Activated CD4-positive, alpha-beta T cell treated with anti-CD3 and anti-CD28 coated beads for 48 hours (primary cell): ENCODE measurements at places on chromosomes 7 and 10.
A peak's percentile ranks its signal among the peaks of the same experiment; 100 is the strongest.

DNA sequence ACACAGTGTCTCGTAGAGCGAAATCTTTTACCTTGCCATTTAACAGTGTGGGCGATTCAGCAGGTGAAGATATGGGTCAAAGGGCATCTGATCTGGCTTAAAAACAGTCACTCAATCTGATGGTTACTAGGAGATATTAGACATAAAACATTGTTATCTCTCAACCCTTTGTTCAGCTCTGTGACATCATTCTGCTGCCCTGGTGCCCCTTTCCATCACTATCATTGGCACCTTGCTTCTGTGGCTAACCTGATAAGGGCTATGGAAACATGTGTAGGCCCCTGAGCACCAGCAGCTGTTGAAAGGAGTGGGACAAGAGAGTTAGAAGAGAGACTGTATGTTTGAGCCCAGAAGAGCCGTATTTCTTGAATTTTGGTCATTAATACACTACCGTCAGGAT is 650.3 kb downstream of the PHTF2 start:
- no peak for DNase-seq

DNA sequence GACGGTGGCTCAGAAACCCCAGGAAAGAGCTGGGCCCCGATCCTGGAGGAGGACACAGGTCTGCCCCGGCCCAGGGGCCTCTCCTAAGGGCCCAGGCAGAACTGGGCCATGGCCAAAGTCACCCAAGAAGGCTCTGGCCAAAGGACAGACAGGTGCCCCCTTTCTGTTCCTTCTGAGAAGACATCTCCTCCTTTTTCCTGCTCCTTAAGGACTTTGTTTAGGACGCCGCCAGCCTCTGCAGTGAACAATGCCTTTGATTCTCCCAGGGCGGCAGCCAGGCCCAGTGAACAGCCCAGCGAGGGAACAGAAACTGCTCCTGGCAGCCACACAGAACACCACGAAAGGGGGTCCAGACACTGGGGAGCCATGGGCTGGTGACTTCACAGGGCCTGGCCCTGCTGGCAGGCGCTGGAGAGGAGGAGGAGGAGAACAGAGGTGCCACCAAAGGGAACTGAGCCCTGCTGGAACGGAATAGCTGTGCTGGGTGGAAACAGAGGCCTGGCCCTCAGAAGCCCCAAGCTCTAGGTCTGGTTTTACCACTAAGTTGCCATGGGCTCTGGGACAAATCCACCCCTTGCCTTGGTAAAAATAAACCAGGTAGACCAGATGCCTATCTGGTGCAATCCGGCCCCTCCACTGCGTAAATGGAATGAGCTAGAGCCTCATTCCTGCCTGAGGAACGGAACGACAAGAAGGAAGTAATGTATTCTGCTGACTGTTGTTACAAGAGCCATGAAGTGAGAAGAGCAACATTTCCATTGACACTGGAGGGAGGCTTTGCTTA is 163.3 kb upstream of the RHEB start:
- DNase-seq = no peak

GRCh38 chr10:87960230-87960629 is 96.8 kb downstream of the PTEN start:
- no peak for DNase-seq

- DNase-seq = no peak
Observed at GRCh38 chr7:78493401-78493800, 694.8 kb downstream of the PHTF2 start.

DNA sequence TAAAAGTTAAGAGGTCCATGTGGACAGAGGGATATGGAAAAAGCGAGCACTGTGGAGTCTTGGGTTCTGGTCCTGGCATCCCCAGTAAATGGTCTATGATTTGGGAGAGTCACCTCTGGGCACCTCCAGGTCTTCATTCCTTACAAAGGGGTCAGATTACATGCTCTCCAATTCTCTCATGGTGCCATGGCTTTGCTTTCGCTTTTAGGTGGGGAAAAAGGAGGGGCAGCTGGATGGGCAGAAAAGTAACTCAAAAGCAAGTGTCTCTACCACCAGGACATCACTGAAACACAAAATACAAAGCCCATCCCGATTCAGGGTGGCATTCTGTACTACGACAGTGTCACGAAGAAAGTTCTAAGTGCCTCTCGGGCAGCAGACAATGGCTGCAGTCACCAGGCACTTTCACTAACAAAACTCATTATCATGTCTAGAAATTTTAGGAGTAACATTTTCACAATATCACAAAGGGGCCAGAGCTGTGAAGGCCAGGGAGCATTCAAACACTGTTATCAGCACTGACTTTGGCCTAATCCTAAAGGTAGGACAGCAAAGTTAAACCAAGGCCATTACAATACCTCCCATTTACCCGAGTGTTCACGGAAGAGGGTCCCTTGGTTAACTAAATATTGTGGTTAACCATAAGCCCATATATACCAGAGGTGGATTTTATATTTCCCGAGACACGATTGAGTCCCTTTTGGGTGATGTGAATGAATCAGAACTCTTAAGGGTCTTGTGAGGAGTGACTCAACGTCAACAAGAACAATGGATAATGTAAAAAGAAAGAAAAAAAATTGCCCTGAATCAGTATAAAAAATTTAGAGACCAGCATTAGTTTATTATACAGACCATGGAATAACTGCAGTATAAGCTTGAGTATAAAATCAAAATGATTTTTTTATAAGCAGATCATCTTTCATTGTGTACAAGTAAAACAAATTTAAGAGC is 2.5 kb downstream of the PSAP start:
- no peak for DNase-seq

DNA sequence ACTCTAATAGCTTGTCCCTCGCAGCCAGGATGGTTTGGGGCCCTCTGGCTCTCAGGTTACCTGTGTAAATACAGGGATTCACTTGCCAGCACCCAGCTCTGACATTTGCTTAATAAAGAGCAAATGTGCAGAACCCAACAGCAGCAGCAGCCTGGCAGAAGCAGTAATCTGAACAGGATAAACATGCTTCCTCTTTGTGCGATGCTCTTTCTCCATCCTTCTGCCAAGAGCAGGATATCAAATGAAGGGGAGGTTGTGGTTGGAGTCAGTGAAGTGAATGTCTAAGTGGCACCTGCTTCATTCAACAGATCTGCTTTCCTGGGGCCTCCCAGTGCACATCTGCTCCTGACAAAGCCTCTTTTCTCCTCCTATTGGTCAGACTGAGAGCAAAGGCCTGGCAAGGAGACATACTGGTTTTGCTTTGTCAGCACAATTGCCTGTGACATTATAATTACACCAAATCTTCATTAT is 130.3 kb downstream of the NRF1 start:
- no peak for DNase-seq

DNA sequence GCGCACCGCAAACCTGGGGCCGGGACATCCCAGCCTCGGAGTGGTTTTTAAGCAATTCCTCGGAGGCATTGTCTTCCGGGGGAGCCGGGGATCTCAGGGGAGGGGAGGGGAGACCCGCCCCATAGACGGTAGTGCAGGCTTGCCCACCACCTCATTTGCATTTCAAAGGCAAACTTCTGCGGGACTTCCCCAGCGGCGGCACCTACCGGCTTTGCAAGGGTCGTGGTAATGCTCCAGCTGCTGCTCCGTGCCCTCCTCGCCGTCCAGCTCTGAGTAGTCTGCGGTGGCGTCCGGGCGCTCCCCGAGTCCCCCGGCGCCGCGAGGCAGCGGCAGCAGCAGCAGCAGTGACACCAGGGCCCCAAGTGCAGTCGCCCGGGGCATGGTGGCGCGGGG is 425 bp downstream of the TLL2 start:
- no peak for DNase-seq

DNA sequence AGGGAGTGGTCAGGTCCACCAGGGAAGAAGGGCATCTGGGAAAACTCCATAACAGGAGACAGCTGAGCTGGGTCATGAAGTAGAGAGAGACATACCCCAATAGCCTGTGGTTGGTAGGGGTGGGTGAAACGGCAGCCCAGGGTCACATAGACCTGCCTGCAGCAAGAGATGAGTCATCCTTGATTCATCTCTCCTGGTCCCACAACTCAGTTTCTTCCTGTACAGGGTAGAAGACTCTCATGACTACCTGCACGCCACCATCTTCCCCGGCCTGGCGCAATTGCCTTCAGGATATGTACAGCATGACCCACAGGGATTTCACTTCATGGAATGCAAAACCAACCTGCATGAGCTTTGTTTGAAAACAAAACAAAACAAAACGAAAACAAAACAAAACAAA is 45.1 kb upstream of the ADAM12 start:
- no peak for DNase-seq

- no peak for DNase-seq
Observed at GRCh38 chr7:3862774-3863173, 561.7 kb downstream of the SDK1 start.

DNA sequence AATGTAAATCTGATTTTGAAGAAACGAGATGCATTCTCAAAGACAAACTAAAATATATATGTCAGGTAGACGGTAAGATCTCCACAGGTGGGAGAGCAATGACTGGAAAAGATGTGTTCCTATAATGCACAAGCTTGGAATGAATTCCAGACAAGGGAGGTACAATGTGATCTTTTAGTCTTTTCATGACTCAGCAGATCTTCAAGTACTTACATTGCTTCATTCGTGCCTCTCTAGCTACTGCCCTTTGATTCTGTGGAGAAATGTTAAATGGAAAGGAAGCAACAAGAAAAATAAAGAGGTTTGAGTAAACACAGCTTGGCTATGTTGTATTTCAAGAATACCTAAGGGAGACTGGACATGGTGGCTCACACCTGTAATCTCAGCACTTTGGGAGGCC is 106.6 kb downstream of the GAD2 start:
- DNase-seq = no peak

DNA sequence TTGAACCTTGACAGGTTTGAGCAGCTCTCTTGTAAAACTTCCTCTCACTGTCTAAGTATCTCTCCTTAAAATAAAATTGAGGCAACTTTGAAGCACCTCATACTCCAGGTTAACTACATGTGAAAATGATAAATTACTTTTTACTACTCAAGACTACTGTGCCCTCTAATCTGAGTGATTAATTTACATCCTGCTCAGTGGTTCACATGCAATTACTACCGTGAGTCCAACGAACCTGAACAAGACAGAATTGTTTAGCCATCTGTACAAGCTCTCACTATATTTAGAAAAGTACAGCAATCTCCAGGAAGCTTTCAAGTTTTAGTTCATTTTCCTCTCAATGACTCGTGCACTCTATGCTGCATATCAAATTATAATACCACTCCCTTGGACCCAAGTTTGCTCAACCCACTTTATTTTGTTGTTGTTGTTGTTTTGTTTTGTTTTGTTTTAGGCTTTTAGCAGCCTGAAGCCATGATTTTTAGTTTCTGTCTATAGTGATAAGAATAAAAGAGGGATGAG is 21.2 kb downstream of the PDE1C start:
- DNase-seq = no peak

GRCh38 chr7:17144322-17144721 is 154.1 kb upstream of the AHR start:
- peak; percentile 75 for DNase-seq

DNA sequence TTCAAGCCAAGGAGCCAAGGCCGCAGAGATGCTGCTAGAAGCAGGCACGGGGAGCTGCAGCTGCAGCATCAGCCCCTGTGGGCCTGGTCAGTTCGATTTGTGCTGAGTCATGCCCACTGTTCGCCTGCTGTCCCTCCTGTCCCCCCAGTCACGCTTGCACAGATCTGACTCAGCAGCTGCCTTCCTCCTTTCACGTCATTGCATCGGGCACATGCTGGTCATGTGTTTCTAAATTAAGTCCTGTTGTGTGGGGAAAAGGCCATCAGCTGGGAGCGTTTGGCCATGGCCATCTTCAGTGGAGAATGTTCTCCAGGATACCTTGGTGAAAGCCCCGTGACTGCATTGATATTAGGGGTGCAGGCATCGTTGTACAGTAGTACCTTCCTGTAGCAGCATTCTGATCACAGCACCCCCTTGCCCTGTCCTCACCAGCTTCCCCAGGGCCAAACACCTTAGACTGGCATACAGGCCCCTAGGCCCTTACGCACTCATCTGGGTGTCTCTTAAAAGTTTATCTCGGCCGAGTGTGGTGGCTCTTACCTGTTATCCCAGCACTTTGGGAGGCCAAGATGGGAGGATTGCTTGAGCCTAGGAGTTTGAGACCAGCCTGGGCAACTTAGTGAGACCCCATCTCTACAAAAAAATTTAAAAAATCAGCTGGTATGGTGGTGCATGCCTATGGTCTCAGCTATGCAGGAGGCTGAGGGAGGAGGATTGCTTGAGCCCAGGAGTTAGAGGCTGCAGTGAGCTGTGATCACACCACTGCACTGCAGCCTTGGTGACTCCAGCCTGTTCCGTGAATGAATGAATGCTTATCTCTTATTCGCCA is 23.2 kb downstream of the POR start:
- DNase-seq = no peak

GRCh38 chr10:11861341-11861740 is 38.2 kb downstream of the PROSER2 start:
- DNase-seq = no peak

GRCh38 chr10:43684292-43684559 is 35.5 kb upstream of the ZNF32 start:
- no peak for DNase-seq

GRCh38 chr10:26573674-26574073 is 123.8 kb upstream of the PDSS1 start:
- DNase-seq = no peak

DNA sequence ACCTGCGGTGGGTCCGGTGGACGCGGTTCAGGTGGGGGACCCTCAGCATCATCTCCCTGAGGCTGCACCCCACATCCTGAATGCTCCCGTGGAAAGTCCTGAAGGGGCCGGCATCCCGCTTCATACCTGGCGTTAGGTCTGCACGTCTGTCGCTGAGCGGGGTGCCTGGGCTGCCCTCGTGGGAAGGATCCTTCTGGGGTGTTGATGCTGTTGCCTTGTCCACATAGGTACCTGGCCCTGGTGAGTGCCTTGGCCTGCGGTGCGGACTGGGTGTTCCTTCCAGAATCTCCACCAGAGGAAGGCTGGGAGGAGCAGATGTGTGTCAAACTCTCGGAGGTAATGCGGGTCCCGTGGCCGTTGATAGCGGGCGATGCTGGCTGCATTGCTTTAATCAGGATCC is 37.8 kb downstream of the PFKP start:
- DNase-seq = no peak

DNA sequence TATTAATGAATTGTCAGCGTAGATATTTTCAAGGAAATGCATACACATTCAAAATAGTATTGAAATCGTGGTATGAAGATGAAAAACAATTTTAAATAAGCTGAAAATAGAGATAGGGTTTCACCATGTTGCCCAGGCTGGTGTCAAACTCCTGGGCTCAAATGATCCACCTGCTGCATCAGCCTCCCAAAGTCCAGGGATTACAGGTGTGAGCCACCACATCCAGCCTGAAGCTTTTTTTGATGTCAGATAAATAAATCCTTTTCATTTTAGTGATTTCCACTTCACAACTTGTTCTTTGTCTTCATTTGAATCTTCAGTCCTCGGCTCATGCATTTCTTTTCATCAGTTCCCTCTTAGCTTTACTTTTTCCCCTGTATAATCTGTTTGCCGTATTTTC is 4.6 kb downstream of the CDK13 start:
- no peak for DNase-seq
